Stimulated activated CD8-positive, alpha-beta memory T cell treated with anti-CD3 and anti-CD28 coated beads, Interleukin-4, amount 100 ng/mL, for 1 hour (primary cell): ENCODE measurements at places on chromosomes 5 and 9.

GRCh38 chr9:16626577-16627130 is 243.8 kb downstream of the BNC2 start:
- no peak for DNase-seq

GRCh38 chr5:177447066-177447610 is 524 bp downstream of the PRR7 start:
- DNase-seq, result no peak

- DNase-seq, result no peak
These were observed 121.7 kb downstream of the KCNIP1 start for GRCh38 chr5:170625221-170626165.

- DNase-seq, result no peak
These were observed 25.5 kb downstream of the OTULINL start for GRCh38 chr5:14607104-14607503.

DNA sequence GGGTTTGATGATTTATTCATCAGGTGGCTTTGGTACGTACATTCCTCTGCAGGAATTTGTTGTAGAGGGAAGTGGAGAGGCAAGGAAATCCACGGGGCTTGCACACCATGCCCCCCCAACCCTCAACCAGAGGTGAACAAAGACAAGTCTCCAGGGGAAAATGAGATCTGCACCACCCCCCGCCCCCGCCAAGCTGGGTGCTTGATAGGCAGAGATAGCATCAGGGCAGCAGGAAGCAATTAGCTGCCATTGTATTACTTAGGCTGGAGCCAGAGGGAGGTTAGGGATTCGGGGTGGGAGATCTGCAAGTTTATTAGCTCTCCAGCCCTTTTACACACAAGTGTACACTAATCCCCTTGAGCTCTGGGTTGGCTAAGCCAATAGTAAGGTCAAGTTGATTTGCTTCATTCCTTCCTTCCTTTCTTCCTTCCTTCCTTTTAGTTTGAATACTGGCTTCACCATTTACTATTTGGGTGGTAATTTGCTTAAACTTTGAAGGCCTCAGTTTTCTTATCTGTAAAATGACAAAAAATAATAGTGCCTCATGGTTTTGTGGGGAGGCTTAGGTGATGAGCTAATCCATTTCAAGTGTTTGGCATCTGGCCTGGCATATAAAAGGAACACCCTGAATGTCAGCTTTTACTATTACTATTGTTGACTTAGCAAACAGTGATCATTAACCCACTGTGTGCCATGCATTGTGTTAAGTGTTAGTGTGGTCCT is 34.1 kb downstream of the SPRY4 start:
- DNase-seq, result no peak

GRCh38 chr9:128696923-128697707 is 5.2 kb upstream of the PKN3 start:
- no peak for DNase-seq

GRCh38 chr9:22986556-22986955 is 539.9 kb downstream of the DMRTA1 start:
- DNase-seq, result no peak

DNA sequence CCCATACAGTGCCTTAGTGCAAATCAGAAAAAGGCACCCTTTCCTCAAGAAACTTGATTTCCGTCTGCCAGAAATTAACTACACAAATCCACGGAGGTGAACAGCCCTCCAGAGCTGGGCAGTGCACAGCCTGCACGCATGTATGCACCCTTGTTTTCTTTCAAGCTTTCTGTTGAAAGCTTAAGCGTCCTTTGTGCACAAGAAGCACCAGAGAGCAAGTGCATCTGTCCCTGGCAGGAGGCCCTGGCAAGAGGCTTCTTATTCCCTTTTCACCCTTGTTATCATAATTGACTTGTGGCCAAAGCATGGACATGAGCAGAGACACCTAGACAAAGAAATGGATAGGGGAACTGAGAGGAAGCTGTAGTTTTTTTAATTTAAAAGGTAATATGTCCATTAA is 47.4 kb upstream of the ATG10 start:
- no peak for DNase-seq

DNA sequence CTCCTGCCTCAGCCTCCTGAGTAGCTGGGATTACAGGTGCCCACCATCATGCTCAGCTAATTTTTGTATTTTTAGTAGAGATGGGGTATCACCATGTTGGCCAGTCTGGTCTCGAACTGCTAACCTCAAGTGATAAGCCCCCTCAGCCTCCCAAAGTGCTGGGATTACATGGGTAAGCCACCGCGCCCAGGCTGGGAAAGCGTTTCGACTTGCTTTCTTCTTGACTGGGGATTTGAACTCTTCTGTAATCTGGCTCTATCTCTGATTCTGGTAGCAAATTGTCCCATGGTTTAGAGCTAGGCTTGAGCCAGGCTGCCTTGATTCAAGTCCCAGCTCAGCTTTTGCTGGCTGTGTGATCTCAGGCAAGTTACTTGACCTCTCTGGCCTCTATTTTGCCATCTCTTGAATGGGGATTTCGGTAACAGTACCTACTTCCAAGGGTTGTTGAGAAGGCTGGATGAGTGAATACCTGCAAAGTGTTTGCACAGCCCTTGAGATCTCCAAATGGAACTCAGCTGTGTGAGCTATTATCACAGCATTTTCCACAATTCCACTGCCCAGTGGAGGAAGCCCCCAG is 20.5 kb upstream of the MVB12B start:
- DNase-seq, result no peak

GRCh38 chr5:169978714-169979113 is 1.6 kb downstream of the INSYN2B start:
- no peak for DNase-seq

DNA sequence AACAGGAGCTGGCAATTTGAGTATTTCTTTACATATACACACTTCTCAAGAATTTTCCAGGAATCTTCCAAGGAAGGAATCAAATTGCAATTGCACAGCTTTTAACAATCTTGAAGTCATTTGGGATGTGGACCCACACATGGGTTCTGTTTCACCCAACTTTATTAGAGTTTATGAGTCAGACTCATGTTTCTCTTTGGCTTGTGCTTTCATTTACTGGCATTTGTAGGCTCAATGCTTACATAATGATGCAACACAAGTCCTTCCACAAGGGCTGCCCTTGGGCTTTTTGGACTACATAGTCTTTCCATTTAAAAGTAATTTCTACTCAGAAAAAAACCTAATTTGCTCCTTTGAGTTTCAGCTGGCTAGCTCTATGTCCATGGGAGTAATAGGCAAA is 4.6 kb upstream of the CDC37L1 start:
- DNase-seq, result no peak

- DNase-seq, result no peak
These were observed 10.8 kb downstream of the C9orf50 start for GRCh38 chr9:129610213-129610472.

- no peak for DNase-seq
These were observed 2271.0 kb upstream of the C9orf72 start for GRCh38 chr9:29844251-29844650.
